ENCODE measurements at places on chromosomes 4 and X.

GRCh38 chr4:113457886-113458285 is 303.7 kb downstream of the CAMK2D start:
- no peak for DNase-seq

GRCh38 chrX:116142976-116143375 is 27.6 kb upstream of the AGTR2 start:
- DNase-seq: no peak

DNA sequence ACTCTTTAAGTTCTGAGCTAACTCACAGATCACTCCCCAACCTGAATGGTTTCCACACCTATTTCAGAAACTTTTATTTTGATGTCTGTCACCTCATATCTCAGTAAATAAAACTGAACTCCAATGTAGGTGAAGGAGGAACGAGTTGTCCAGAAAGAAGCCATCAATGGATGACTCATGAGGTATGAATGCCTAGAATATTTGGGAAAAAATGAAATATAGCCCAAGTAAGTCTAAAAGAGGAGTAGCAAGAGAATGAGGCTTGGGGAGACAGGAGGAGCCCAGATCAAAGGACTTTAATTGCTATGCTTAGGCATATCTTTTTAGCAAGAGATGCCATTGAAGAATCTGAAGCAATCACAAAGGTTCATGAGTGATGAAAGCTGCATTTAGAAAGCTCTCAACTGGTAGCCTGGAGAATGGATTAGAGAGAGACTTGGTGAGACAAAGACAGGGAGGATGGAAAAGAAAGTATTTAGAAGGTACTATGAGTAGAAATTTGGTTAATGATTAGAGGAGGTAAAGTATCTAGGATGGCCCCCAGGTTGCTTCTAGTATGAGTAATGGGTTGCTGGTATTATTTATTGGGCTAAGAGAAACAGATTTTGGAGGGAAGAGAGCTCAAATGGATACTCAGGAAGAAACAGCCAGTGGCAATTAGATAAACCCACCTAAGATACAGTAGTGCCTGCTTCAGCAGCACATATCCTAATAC is 39.4 kb downstream of the NOCT start:
- no peak for DNase-seq

DNA sequence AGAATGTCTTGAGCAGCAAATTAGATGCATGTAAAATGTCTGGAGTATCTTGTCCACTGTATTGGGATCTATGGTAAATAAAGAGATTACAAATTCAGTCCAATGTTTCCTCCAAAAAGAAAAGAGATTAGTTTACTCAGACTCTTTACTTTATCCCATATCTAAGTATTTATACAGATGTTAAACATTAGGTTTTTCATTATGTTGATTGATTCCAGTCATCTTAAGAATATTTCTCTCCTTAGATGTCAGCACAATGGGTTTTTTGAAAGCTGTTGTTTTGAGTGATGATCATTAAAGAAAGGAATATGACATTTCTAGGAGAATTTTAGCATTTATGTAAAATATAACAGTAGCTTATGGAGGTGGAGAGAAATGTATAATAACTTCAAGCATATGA is 938.9 kb downstream of the C4orf33 start:
- DNase-seq: no peak

DNA sequence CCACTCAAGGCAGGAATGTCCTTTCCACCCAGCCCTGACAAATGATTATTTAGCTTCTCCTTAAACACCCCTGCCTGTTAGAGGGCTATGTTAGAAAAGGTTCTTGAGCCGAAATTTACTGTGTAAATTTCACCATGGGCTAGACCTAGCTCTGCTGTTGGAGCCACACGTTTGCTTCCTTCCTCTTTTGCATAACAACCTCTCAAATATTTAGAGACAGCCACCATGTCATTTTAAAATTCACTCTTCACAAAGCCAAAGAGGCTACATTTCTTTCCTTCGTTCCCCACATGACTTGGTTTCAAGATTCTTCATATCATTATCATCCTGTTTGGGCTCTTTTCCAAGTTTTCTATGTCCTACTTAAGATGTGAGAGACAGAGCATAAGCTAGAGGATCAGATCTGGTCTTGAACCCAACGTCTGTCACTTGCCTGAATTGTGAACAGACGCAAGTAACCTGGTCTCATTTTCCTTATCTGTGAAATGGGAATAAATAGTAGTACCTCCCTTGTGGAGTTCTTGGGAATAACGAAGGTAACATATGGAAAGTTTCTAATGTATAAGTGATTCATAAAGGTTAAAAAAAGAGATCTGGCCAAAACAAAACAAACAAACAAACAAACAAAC is 6.7 kb downstream of the DOCK11 start:
- no peak for DNase-seq

- DNase-seq: peak; percentile 57
These were observed 35.3 kb upstream of the GRPEL1 start for GRCh38 chr4:7103031-7103606.

GRCh38 chr4:153933915-153934687 is 145.2 kb upstream of the SFRP2 start:
- no peak for DNase-seq

DNA sequence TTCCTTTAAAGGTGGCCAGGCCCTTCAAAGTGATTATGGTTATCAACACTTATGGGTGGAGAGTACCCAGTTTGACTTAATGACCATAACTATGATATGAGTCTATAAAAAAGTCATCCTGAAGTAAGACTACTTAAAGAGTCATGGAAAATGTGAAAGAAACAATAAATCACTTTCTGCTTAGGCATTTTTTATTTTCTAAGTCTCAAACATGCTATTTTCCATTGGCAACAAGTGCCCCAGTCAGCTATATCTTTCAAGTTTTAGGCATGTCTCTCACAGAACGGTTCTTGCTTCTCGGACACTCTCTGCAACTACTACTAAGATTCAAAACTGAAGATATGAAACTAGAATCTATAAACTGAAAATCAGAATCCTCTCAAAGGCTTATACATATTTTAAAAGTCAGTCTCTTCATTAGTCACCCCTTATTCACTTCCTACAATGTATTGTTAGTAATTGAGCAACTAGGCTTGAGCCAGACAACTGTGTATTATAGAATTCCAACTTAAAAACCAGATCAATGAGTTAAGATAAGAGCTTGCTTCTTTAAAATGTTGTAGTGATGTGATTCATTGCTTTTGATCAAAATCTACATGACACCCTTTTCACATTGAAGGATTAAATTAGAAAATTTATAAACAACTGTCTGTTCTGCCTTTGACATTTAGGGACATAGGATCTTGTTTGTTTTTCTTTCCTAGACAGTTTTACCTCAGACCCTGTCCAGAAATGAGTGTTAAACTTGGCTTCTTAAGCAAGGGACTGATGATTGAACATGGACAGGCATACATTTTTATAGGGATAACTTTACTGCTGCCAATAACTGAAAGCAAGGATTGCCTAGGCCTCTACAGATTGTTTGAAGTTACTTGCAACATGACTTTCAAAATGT is 2.9 kb downstream of the ANTXR2 start:
- no peak for DNase-seq

- DNase-seq: no peak
These were observed 164.8 kb downstream of the AASDH start for GRCh38 chr4:56222514-56222913.

- DNase-seq: no peak
These were observed 38.5 kb downstream of the TMEM156 start for GRCh38 chr4:38993683-38994082.

- DNase-seq: no peak
These were observed 104.2 kb downstream of the KDR start for GRCh38 chr4:55021214-55021613.

DNA sequence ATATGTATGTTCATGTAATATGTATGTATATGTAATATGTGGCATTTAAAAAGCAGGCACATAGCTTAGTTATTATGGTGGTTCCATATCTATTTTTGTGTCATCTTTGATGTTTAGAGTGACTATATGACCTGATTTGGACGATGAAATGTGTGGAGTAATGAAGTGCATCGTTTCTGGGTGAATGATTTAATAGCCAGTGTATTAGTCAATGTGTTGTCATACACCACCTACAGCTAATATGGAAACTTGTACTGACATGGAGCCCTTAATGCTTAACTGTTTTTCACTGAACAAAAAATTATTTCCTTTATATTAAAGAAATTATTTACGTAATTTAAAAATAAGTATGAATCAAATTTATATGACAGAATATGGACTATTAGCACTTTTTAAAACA is 292.3 kb upstream of the FSTL5 start:
- no peak for DNase-seq

- DNase-seq: no peak
These were observed 36.9 kb downstream of the EVC start for GRCh38 chr4:5747738-5748375.

DNA sequence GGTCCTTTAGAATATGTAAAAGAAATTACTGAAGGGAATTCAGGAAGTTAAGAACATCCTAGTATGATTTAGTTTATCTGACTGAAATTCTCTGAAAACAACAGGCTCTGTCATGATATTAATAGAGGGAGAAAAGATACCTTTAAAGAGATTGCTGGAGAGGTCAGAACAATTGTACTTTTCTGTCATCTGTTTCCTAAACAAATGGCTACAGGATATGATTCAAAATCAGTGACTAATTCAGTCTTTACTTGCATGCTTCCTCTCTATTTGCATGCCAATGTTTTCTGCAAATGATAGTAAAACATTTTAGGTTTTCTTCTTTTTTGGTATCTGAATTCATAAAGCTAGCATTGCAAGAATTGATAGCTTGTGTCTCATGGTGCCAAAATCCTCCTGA is 616.7 kb upstream of the PCDH7 start:
- DNase-seq: no peak

GRCh38 chr4:151568966-151569365 is 160.0 kb downstream of the FHIP1A start:
- no peak for DNase-seq

DNA sequence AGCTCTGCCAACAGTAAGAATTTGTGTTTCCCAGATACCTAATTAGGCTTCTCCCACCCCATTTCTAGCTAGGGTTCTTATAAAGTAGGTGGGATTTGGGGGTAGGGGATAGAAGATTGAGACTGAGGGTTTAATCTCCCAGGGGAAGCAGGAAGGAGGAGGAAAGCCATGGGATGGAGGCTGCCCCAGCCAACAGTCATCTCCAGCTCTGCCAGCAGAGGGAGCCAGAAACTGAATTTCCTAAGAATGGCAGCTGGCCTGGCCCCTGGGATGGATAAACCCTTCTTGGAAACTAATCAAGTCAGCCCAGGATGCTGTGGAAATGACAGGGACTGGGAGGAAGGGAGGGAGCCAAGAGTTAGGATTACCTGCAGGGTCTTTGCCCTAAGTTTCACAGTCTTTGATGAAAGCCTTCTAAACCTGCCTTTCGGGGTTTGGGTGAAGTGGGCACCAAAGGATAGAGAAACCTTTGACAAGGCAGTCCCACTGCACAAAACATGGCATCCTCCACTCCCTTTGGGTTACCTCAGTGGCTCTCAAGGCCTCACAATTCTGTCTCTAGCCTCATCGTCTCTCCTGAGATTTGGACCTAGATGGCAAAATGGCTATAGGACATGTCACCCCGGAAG is 6.7 kb upstream of the ERCC6L start:
- peak; percentile 3 for DNase-seq

GRCh38 chr4:28744066-28744465 is 1883.4 kb downstream of the STIM2 start:
- DNase-seq: no peak

- no peak for DNase-seq
These were observed 115.2 kb upstream of the OTUD4 start for GRCh38 chr4:145295547-145295946.

DNA sequence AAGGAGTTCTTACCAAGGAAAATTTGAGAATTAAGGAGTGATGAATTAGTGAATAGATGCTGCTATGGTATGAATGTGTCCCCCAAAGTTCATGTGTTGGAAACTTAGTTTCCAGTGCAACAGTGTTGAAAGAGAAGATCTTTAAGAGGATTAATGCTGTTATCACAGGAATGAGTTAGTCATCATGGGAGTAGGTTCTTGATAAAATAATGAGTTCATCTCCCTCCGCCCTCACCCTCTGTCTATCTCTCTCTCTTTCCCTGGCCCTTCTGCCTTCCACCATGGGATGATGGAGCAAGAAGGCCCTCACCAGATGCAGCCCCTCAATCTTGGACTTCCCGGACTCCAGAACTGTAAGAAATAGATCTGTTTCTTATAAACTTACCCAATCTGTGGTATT is 38.3 kb upstream of the KLHL8 start:
- no peak for DNase-seq

- DNase-seq: no peak
These were observed 108.7 kb downstream of the IQCM start for GRCh38 chr4:149706942-149707341.

DNA sequence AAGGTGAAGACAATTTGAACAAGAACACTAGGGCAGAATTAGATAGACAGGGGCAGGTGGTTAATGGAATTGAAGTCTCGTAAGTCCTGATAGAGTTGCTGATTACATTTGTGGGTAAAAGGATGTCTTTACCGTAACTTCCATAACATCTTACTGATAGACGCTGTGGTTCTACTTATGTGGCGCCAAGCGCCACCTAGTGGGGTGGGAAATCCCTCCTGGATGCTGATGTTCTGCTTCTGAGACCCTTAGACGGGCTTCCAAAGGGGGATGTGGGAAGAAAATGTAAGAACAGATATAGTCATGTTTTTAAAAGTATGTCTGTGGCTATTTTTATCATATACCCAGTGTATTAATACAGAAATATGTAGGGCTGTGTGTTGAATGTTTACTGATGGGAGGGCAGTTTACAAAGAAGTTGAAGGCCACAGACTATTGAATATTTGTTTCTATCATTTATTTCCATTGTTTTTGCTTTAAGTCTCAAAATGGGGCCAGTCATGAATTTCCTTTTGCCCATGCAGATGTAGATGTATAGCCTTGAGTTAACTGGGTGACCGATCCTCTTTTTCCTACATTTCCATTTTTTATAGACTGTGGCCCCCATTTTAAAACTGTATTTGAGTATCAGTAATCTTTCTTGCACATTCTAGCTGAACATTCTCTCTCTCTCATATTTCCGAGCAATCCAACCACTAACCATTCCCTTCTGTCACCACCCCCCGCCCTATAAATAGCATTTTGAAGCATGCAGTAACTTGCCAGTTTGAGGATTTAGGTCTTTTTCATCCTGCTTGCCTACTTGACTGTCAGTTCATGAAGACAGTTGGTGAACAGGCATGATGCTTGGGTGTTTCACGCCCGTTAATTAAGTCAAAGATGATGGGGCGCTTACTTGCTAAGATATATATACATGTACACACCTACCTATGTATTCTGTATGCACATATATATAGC is 12.1 kb upstream of the TLR8 start:
- peak; percentile 20 for DNase-seq

DNA sequence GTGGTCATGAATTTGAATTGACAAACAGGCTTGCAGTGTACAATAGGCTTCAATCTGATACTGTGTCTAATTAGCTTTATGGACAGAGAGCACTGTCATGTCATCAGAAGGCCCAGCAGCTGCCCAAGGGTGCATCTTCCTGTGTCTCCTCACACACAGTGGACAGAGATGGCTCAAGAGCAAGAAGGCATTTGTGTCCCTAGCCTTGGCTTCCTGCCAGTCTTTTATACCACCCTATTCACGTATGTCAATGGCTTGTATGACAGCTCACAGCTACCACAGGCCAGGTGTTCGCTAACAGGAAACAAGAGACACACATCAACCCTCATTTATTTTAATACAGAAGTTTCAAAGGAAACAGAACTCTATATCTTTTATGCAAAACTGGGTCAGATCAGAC is 874.0 kb upstream of the AGA start:
- no peak for DNase-seq

- no peak for DNase-seq
These were observed 20.7 kb upstream of the BCLAF3 start for GRCh38 chrX:20011608-20012007.

Data from activated CD8-positive, alpha-beta memory T cell treated with anti-CD3 and anti-CD28 coated beads for 1 hour (primary cell).